ENCODE measurements at places on chromosomes 12 and 14.

GRCh38 chr12:113385282-113385882 lies 18.3 kb downstream of the SDS start:
- no peak for DNase-seq
- no peaks in the 10 kb centered on the region for H3K4me1 ChIP-seq
- peaks cover 5% of the 10 kb centered on the region for H3K36me3 ChIP-seq
- H3K27me3 ChIP-seq, result no peaks in the 10 kb centered on the region

GRCh38 chr14:65622703-65623102 lies 210.2 kb downstream of the FUT8 start:
- no peak overlapping the region for H3K27ac ChIP-seq
- no peak for DNase-seq
- H3K4me1 ChIP-seq, result peaks cover 16% of the 10 kb centered on the region
- H3K36me3 ChIP-seq, result peaks cover 17% of the 10 kb centered on the region

DNA sequence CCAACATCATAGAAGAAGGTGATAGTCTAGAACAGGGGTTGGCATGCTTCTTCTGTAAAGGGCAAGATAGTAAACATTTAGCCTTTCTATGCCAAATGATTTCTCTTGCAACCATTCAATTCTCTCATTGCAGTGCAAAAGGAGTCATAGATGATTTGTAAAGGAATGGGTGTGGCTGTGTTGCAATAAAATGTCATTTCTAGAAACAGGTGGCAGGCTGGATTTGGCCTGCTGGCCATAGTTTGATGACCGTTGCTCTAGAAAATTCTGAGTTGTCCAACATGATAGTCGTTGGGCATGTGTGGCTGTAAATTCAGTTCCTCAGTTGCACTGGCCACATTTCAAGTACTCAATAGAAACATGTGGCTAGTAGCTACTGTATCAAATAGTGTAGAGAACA lies 21.7 kb downstream of the SMCO2 start:
- H3K4me3 ChIP-seq, result no peak overlapping the region
- DNase-seq, result no peak
- H3K27ac ChIP-seq, result no peak overlapping the region
- H3K4me1 ChIP-seq, result peaks cover 28% of the 10 kb centered on the region
- H3K36me3 ChIP-seq, result no peaks in the 10 kb centered on the region

DNA sequence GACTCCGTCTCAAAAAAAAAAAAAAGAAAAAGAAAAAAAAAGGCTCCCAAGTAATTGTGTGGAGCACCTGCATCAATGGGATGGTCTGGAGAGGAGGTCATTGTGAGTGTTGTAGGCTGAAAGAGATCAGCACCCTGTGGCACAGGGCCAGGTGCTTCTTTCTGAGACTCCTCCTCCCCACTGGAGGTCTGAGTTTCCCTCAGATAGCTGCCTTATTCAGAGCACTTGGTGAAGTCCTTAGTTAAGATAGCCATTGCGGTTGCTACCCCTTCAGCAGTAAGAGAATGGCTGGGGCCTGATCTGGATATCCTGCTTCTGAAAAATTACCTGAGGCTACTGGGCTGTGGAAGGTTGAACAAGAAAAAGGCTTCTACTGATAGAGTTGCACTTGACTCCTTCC lies 69.8 kb downstream of the ANO6 start:
- peaks cover 14% of the 10 kb centered on the region for H3K36me3 ChIP-seq
- no peaks in the 10 kb centered on the region for H3K4me1 ChIP-seq

DNA sequence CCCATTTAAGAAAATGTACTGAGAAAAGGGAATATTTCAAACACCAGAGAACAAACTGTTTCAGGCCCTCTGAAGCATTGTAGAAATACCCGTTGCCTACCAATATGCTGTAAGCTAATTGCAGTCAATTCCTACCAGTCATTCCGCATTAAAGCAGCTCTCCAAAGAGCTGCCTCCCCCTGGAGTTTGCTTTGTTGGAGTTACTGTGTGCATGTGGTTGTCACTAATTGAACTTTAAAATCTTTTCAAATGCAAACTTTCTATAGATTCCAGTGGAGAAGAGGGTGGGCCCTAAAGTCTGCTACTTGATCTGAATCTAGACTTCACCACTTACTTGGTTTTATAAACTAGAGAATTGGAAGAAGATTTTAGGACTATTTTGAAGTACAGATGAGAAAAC lies 112.7 kb downstream of the PLXNC1 start:
- H3K27ac ChIP-seq, result no peak overlapping the region
- H3K4me3 ChIP-seq, result no peak overlapping the region
- no peak for DNase-seq
- peaks cover 19% of the 10 kb centered on the region for H3K36me3 ChIP-seq
- peaks cover 28% of the 10 kb centered on the region for H3K4me1 ChIP-seq

Data from activated naive CD8-positive, alpha-beta T cell treated with anti-CD3 and anti-CD28 coated beads for 36 hours (primary cell).